ENCODE measurements at places on chromosomes 7 and 10.
A peak's percentile ranks its signal among the peaks of the same experiment; 100 is the strongest.

DNA sequence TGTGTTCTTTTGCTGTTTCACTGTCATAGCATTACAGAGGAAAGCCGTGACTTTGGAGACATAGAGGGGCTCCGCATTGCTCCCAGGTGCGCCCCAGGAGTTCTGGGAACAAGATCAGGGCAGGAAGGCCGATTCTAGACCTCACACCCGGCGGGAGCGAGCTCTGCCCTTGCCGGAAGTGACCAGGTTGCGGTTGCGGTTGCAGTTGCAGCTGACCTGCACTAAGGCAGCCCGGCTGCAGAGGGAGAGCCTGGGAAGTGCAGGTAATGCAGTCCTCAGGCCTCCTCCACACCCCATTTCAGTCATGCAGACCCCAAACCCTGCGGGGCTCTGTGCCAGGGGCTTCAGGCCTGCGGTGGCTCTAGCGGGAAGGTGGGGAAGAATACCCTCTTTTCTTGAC is 130.0 kb upstream of the LANCL2 start:
- no peak for DNase-seq

- DNase-seq = peak; percentile 70
These were observed 76.3 kb downstream of the CLIP2 start for GRCh38 chr7:74365322-74366022.

- DNase-seq = no peak
These were observed 138.3 kb upstream of the ADCY1 start for GRCh38 chr7:45435846-45436245.

DNA sequence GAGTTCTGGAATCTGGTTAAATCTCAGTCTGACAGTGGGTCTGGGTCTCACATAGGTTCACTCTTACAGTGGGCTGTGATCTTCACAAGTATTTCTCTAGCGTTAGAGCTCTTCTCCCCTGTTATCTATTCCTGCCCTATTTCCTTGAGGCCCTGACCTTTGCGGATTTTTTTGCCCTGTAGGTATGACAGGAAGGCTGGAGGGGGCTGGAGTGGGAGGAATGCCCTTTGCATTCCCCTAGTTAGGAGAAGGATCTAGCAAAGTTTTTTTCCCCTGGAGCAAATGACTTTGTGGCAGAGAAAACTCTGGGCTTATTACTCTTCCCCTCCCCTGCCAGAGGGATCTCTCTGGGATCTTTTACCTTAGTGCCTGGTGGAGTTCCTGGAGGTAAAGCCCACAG is 49.2 kb downstream of the GALNT11 start:
- DNase-seq = no peak

GRCh38 chr10:86188796-86189558 is 177.6 kb downstream of the GRID1 start:
- DNase-seq = no peak

DNA sequence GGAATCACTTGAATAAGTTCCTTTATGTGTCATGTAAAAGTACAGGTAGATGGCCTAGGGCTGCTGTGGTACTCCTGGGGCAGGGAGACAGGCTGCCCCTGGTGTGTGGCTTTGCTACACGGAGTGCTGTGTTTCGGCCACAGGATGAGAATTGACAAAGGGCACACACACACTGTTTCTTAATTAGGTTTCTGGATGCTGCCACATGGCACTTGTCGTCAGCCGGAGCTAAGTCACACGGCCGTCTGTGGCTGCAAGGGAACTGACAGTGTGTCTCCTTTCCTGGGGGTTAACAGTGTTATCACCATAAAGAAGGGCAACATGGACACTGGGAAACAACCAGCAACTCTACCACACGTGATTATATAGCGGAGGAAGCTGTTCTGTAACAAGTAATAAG is 55.7 kb upstream of the CREB5 start:
- no peak for DNase-seq

DNA sequence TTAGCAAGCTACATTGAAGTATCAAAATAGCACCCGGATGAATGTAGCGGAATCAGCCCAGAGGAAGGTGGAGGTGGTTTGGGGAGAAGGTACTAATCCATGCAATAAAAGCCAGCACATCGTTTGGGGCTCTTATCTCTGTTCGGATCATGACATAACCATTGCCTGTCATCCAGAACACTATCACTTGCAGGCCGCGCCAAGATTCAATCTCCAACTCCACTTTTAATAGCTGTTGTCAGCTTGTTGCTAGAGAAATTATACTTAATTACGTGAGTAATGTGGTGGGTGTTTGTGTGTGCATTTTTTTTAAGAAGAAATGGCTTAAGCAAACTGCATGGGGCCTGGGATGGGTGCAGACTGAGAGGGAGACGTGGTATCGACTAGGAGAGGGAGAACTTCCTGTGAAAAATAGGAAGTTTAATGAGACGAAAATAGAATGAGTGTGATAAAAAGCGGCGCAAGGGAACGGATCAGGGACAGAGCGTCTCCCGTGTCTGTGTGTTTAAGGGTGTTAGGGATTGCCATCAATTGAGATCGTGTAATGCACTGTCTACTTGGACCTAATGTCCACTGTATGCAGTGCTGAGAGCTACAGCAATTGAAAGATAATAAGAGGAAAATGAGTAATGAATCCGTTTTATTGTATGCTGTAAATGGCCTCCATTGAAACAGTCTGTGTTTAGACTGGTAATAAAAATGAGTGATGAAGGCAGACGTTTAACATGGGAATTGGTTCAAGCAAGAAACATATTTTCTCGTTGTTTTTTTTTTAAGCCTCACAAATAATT is 27.6 kb upstream of the SFMBT2 start:
- no peak for DNase-seq

GRCh38 chr7:152869041-152869676 is 109.6 kb downstream of the ACTR3B start:
- DNase-seq = no peak

DNA sequence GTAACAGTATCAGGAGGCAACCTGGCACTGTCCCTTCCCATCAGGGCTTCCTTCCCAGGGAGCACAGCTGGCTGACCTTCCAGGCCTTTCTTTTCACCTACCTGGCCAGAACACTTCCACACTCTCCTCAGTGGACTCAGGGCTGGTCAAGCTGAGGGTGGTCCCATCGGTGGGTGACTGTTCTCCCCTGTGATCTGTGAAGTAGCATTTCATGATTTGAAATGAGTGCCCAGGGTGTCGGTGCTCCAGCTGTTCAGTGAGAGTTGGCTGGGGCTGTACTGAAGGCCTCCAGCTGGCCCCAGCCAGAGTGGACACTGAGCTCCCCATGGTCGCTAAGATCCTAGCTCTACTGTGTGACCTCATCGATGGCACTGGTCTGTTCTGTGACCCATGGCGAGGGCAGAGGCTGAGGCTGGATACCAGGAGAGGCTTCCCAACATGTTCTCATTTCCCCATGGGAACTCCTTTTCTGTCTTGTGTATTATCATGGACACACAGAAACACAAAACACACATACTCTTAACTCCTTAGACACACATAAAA is at the start of gene FAM170B:
FAM170B (minus strand) TSS at position 316 of the 543 bp plus-strand sequence; CDS start at position 213, 103 bp downstream.
- DNase-seq = no peak

DNA sequence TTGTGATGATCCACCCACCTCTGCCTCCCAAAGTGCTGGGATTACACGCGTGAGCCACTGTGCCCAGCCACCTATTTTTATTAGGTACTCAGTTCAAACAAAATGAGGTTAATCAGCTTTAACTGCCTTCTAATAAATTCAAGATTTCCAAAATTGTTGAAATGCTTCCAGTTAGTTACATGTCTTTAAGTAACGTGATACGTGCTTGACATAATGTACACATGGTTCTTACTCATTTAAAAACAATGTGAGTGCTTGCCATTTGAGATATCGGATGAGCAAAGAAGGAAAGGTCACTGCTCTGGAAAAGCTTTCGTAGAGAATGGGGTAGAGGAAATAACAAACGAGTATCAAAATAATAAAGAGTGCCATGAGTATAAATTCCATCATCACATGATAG is 83.6 kb downstream of the KMT2E start:
- no peak for DNase-seq

DNA sequence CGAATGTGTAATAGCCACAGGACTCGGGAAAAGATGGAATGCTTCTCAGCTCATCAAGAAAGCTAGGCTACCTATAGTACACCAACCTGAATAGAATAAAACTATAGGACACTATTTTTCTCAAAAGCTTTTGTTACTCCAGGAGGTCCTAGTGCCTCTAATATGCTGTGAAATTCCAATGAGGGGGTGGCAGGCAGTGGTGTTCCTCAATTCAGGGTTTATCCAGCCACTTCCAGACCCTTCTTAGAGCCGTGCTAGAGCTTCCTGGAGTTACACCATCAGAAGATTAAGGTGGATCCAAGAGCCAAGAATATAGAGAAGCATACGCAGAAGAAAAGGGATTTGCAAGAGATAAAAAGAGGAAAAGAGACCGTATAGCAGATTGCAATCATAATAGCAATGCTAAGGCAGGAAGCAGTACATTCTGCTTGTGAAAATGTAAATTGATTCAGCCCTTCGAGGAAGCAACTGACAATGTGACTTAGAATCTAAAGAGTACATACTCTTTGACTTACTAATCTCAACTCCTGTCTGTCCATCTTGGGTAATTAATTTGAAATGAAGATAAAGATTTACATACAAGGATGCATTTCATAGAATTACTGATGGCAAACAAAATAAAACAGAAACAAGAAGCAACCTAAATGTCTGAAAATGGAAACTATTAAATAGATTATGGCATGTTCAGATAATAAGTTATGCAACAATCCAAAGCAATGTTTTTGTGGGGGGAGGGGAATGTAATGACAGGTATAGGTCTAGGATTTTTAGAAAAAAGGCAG is 2.1 kb downstream of the ST8SIA6 start:
- DNase-seq = no peak

- no peak for DNase-seq
These were observed 170.9 kb downstream of the CDK14 start for GRCh38 chr7:90766814-90767564.

- no peak for DNase-seq
These were observed 6.8 kb upstream of the MUC12 start for GRCh38 chr7:100962537-100962936.

DNA sequence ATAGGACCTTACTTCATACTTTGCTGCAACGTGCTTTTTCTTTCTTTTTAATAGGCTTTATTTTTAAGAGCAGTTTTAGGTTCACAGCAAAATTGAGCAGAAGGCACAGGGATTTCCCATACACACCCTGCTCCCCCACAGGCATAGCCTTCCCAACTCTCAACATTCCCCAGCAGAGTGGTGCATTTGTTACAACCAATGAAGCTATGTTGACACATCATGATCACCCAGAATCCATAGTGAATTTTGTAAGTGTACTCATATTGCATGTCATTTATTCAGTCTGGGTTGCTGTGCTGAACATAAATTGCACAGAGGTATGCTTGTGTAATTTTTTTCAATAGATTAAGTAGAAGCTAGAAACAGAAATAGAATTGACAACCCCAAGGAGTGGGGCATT is 327.3 kb downstream of the INHBA start:
- no peak for DNase-seq

DNA sequence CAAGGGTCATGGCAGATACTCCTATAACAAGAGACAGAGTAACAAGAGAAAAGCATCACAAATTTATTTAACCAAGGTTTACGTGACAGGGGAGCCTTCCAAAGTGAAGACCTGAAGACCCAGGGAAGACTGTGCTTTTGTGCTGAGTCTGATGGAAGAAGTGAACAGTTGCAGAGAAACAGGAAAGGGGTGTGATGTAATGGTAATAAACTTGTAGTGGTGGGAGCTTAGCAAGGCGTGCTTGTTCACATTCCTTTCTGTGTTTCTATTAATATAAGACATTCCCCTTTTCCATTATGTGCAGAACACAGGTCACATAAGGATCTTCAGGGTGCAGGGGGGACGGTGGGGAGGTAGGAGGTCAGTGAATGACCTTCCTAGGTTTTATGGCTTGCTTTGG is 25.5 kb upstream of the C10orf67 start:
- DNase-seq = no peak

Data from aorta (tissue), 5 donors.